Cerebellum (tissue), 4 donors: ENCODE measurements at places on chromosomes 3 and 15. TPM values are rescaled to one million over a fixed set of nuclear protein-coding genes. Genes with fewer than 3 reads are reported as not detected.

The ARNT2 gene
- total RNA-seq: 75.5 TPM

The ARRDC4 gene
- 20.4 TPM for total RNA-seq

The PLIN1 gene
- total RNA-seq: 0.45 TPM

The KNL1 gene
- total RNA-seq: 17.7 TPM

The ALDH1A3 gene
- total RNA-seq: 46.3 TPM

The PLSCR2 gene
- not detected for total RNA-seq

DNA sequence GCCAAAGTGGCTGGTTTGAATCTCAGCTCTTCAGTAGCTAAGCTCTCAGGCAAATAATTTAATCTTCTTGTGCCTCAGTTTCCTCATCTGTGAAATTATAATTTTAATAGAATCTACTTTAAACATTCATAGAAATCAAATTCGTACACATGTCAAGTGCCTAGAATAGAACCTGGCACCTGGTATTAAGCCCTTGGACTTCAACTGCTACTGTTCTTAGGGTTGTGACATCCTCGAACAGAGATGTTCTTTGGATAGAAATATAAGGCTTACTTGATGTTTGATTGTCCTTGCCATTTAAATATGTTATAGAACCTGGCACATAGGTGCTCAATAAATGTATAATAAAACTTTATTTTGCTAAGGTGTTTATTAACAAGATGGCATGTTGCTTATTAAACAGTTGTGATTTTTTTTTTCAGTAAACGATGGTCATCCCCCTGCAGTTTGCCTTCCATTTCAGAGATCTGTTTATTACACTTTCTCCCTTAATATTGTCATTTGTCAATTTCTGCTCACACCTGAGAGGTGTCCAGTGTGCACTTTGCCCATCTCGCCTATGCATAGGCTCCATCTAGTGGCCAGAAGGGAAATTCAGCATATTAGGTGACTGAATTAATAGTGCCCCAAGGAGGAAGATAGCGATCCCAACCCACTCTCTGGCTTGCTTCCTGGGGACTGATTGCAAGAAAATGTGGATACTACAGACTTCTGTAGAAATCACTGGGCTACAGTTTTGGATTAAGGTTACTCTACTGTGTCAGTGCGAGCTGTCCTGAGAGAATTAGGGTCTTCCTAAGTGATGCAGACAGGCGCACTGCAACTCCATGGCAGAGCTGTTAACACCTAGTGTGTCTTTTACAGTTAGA is 10.7 kb downstream of the IGF1R start:
- peak; percentile 68 for DNase-seq

DNA sequence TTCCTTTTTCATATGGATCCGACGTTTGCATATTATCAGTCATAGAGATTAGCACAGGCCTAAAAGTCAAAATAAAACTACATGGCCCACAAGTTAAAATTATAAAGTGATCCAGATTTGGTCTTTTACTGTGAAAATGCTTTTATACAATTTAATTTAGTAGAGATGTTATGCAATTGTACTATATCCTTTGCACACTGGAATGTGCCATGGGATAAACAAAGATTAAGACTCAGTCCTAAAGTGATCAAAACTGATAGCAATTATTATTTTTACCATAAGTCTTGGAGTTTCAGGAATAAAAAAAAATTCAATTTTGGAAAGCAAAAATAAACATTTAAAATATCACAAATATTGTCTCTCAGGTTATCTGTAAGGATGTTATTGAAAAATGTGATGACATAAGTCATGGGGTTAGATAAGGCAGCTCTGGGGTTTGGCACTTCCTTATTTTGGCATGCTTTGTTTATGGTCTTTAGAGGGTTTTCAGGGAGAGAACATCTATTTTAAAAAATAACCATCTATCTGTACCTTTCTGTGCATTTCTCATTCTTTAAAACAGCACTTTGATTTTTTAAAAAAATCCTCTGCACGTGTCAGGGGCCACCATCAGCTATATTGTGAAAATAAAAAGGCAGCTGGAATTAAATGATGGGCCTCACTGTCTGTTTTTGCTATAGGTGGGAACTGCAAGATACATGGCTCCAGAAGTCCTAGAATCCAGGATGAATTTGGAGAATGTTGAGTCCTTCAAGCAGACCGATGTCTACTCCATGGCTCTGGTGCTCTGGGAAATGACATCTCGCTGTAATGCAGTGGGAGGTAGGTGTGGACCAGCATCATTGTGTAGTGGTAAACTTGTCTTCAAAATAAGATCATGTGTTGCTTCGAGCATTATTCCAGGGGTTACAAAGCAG is 67.3 kb downstream of the TGFBR2 start:
- DNase-seq: no peak

DNA sequence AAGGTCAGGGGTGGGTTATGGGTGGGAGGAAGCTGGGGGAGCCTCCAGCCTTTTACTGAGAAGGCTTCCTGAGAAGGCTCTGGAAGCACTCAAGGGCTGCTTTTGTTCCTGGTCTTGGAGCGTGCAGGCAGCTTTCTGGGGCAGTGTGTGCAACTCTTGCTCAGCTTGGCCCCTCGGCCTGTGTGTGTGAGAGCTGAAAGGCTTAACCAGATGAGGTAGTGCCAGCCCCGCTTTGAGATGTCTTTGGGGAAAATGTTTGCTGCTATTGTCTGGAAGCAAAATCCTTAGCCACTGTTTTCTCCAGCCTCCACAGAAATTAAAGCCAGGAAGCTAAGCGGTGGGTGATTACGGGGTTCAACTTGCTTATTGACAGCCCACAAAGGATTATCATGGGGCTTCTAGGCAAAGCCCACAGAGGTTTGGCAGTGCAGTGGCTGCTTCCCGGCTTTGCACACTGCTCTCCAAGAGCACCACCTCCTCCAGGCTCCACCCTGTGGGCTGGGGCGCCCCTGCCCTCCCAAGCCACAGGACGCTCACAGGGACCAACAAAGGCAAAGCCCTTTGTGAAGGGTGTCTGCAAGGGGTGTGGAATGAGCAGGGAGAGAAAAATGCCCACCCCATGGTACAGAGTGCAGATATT is 121.7 kb upstream of the TLE3 start:
- no peak for DNase-seq

DNA sequence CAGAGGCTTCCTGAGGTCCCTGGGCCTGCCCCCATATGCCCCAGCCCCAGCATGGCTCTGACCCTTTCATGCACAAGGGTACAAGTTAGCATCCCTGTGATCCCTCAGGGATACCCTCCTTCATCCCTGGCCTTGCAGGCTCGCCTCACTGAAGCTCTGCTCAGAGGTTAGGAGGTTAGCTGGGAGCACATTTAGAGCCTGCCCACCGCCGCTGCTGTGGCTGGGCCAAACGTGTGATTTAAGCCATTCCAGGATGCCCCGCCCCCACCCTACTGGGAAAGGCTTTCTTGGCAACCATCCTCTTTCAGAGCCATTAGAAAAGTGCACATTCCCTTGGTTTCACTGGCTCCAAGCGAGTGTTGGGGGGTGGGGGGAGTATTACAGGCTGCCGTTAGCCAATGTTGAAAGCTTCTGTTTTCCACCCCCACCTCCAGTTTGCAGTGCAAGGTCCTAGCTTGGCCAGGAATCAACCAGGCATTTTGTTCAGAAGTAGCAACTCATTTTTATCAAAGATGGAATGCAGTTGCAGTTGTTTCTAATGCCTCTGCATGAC is 6.3 kb upstream of the HES1 start:
- no peak for DNase-seq

- peak; percentile 6 for DNase-seq
Observed at GRCh38 chr3:125024817-125025216, 31.0 kb downstream of the HEG1 start.

DNA sequence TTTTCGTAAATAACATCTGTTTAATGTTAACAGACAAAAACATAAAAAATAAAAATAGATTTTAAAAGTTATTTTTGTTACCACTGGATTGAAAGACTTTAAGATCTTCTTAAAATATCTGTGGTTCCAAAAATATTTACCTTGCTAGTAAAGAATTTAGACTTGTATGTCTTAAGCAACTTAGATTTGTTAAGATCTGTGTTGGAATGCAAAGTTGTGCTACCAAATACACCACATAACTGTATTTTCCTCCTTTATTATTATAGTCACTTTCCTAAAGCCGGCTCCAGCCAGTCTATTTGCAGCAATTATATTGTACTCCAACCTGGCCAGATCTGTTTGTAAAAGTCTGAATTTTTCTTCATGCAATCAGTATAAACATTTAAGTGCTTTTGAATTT is 63.7 kb downstream of the SPRED1 start:
- no peak for DNase-seq

DNA sequence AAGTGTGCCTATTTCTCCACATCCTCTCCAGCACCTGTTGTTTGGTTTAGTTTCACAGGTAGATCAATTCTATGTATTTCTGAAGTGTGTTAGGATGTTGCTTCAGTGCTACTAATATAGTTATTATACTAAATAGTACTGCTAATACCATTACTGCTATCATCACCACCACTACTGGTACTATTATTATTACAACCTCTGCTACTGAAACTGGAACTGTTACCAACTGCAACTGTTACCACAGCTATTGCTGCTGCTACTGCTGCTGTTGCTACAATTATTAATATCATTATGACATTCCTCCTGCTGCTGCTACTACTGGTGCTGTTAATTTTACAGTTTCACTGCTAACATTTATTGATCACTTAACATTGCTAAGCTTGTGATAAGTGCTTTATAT is 8.3 kb upstream of the LMOD3 start:
- DNase-seq: no peak

GRCh38 chr3:55609230-55609827 is 122.2 kb upstream of the WNT5A start:
- no peak for DNase-seq

GRCh38 chr3:43727930-43728329 is 37.2 kb downstream of the ABHD5 start:
- DNase-seq: no peak

GRCh38 chr3:13192471-13193213 is 119.4 kb upstream of the IQSEC1 start:
- DNase-seq: peak; percentile 52

GRCh38 chr3:123521179-123521969 is 63.5 kb downstream of the HACD2 start:
- DNase-seq: no peak

- DNase-seq: no peak
Observed at GRCh38 chr3:95886616-95887015, 927.8 kb upstream of the EPHA6 start.

- no peak for DNase-seq
Observed at GRCh38 chr3:171561596-171562323, 101.6 kb upstream of the TNIK start.

DNA sequence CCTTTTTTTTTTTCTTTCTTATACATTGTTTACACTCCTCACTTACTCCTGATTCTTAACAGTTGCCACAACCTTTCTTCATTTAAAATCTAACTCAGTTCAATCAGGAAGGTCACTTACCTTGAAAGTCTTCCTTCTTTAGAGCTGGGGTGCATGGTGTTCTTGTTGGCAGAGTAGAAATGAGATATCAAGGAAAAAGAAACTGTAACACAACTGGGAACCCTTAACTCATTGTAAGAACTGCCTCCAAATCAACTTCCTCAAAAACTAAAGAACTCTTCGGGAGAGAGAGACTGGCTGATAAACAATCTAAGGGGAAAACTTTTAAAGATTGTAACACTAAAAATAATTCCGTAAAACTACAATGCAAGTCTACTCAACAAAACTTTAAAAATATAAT is 1.4 kb upstream of the APPL1 start:
- no peak for DNase-seq

DNA sequence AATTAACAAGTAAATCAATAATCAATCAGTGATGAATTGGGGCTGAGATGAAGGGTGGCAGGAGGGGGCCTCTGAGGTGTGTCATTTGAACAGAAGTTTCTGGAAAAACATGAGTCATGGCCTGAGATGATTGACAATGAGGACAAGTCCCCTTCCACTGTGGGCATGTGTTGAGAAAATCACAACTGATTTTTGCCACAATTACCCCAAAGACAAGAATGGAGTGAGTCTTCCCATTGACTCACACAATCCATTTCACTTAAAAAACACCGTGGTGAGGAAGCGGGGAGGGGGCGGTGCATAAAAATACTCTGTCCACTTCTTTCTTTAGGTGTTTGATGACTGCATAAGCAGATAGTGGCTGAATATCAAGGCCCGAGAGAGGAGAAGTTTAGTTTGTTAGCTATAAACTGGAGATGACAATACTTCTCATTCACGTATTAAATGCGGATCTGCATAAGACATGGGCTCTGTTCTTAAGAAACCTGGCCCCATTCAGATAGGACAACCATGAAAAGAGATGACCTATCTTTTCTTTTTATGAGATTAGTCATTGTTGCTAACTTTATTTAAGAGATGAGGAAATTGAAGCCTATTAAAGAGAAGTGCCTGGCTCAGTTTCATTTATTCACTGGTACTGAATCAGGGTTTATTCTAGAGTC is 34.7 kb downstream of the SHC4 start:
- no peak for DNase-seq

- DNase-seq: no peak
Observed at GRCh38 chr3:98890181-98890835, 11.2 kb downstream of the DCBLD2 start.

DNA sequence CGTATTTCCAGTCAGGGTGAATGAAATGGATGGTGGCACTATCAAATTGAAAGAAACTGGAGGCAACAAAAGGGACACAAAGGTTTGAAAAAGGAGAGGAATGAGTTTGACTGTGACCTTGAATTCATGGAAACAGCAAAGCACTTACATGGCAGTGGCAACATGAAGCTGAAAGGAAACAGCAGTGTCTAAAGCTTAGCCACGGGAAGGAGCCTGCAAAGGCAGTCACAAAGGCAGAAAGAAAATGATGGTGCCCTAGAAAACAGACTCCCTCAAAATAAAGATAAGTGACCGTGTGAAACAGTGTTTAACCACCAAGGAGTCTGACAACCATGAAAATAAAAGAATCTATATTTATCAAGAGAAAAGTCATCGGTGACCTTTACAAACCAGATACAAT is 51.2 kb downstream of the SLTM start:
- DNase-seq: no peak

GRCh38 chr3:129045675-129046036 is 14.9 kb upstream of the GP9 start:
- no peak for DNase-seq

DNA sequence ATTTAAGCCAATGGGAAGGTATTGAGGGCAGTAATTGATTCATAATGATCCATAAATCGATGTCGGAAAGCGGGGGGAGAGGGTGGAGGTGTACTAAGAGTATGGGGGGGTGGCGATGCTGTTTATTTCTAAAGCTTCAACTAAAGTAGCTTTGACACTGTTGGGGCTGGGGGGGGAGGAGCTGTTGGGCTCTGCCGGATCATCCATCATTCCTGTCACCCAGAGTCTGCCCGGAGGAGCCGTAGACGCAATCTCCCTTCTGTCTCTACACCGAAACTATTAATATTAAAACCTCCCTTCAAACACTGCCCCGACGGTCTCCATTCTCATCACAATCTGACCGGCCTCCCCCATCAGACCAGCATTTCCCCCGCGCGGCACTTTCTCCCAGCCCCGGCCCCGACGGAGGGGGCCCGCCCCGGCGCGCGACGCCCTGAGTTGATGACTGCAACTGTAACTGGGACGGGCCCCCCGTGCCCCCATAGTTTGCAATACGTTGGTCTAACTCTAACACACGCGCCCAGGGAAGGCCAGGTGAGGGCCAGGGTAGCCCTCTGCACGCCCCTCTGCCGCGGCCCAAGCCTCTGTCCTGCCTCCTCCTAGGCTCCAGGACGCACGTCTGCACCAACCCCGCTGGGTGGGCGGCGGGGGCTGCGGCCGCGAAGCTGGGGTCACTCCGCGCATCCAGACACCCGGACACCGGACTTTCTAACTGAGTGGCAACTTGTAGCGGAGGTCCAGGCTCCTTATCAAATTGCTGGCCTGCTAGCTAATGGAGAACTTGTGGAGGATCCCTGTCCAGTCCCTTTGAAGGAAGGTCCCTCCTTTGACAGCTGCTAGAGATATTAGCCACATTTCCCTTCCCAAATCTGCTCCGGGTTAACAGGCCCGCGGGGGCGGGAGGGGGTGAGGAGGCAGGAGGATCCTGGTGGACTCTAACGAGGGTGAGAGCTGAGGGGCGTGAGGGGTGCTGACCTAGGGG is 212.0 kb downstream of the MEIS2 start:
- DNase-seq: no peak
